Thoracic aorta (tissue), 2 donors: ENCODE measurements at places on chromosomes 7 and 10.

GRCh38 chr7:127758105-127758504 is 106.1 kb downstream of the SND1 start:
- no peak for DNase-seq
- no peaks in the 10 kb centered on the region for H3K36me3 ChIP-seq

DNA sequence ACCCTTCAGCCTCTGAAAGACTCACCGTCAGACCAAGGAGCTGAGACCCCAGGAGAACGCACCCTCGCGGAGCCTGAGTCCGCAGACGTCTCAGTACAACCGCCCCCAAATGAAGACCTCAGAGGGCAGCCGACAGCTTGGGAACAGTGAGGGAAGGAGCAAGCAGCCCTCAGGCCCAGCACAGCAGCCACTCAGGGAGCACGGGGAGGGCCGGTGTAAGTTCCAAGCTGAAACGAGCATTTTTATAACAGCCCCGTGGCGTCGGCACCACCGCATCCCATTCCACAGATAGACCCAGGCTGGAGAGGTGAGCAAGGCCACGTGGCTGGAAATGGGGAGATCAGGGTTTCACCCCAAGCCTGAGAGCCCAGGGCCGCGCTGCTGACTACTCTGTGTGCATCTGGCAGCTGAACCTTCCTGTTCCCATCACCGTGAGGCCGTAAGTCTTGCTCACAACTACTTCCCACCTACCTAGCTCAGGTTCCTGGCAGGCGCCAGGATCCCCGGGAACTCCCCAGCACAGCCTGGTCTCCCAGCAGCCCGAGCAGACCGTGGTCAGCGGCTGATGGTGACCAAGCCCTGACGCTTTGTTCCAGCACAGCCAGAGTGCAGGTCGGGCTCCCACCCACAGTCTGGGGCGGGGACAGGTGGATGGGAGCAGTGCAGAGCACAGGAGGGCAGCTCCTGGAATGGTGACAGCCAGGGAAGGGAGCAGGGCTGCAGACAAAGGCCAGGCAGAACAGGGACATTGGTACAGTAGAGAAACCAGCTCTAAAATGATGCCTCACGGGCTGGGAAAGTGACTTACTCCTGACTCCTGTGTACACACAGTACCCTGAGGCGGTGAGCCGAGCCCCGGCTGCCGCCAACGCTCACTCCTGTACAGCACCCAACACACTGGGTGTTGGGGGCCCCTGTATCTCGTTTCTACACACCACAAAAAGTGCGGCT is 6.1 kb upstream of the NOM1 start:
- no peak overlapping the region for H3K27ac ChIP-seq
- no peaks in the 10 kb centered on the region for H3K36me3 ChIP-seq
- no peak for DNase-seq
- H3K4me1 ChIP-seq = no peaks in the 10 kb centered on the region
- H3K4me3 ChIP-seq = peak overlapping the region; percentile 35

- no peak for DNase-seq
- no peak overlapping the region for H3K4me3 ChIP-seq
- no peak overlapping the region for H3K27ac ChIP-seq
- H3K27me3 ChIP-seq = no peaks in the 10 kb centered on the region
- H3K36me3 ChIP-seq = peaks cover 14% of the 10 kb centered on the region
Measured at GRCh38 chr10:94260455-94260854, 102.3 kb downstream of the NOC3L start.

- no peak overlapping the region for H3K27ac ChIP-seq
- H3K27me3 ChIP-seq = no peaks in the 10 kb centered on the region
- no peak for DNase-seq
- no peak overlapping the region for H3K4me3 ChIP-seq
- no peaks in the 10 kb centered on the region for H3K4me1 ChIP-seq
Measured at GRCh38 chr7:113731571-113731970, 187.2 kb downstream of the PPP1R3A start.

GRCh38 chr7:44081266-44081748 is 1.0 kb downstream of the POLM start:
- H3K27ac ChIP-seq = peak overlapping the region; percentile 97
- H3K4me3 ChIP-seq = peak overlapping the region; percentile 98
- DNase-seq = no peak
- peaks cover 22% of the 10 kb centered on the region for H3K4me1 ChIP-seq

DNA sequence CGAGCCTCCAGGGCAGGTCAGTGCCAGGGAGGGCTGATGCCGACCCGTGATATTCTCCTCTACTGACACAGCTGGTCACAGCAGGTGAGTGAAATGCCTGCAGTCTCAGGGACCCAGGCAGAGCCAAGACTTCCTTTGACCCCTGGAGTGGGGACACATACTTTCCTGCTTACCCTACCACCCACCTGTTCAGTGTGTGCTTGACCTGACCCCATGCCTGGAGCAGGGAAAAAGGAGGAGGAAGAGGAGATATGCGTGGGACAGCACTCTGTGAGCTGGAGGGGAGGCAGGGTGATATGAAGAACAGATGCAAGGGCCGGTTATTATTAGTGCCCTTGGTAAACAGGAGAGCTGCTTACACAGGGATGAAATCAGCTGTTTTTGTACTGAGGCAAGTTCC is 40.8 kb upstream of the WIPF3 start:
- DNase-seq = no peak
- no peak overlapping the region for H3K4me3 ChIP-seq
- no peaks in the 10 kb centered on the region for H3K27me3 ChIP-seq

GRCh38 chr10:31939797-31940708 is 11.4 kb upstream of the ARHGAP12 start:
- H3K36me3 ChIP-seq = no peaks in the 10 kb centered on the region
- no peaks in the 10 kb centered on the region for H3K27me3 ChIP-seq
- no peak overlapping the region for H3K4me3 ChIP-seq
- H3K27ac ChIP-seq = no peak overlapping the region
- DNase-seq = no peak

DNA sequence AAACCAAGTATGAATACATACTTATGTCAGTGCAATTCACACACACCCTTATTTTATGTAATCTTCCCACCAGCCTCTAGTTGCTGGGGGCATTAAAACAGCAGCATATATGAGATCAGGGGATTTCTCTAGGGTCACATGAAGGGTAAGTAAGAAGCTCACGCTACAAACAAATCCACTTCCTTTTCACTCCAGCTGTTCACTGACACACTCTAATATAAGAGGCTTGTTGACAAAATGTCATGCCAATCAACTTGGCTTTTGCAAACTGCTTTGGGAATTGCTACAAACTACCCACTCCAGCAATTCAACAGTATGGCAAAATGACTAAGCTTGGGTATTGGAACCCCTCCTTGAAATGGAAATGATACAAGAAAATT is 10.3 kb downstream of the FAM3C start:
- no peak overlapping the region for H3K4me3 ChIP-seq
- no peaks in the 10 kb centered on the region for H3K36me3 ChIP-seq
- no peaks in the 10 kb centered on the region for H3K27me3 ChIP-seq

- no peaks in the 10 kb centered on the region for H3K4me1 ChIP-seq
- no peak overlapping the region for H3K27ac ChIP-seq
- no peaks in the 10 kb centered on the region for H3K36me3 ChIP-seq
- no peak for DNase-seq
- no peaks in the 10 kb centered on the region for H3K27me3 ChIP-seq
- no peak overlapping the region for H3K4me3 ChIP-seq
Measured at GRCh38 chr7:111498391-111499007, 63.8 kb downstream of the IMMP2L start.

DNA sequence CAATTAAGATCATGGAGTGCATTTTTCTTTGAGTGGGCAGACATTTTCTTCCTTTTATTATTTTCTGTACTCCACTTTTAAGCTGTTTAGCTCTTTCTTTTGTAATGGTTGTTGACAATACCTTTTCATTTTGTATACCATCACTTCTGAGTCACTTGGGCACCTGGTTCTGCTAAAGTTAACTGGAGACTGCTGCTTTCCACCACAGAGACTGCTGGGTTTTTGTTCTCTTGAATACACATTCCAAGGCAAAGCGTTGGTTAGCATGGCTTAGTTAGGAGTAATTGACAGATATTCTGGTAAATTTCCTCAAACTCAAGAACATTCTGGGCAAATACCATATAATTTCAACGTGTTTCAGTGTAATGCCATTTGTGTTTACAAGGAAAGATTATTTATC is 541.9 kb upstream of the CELF2 start:
- no peaks in the 10 kb centered on the region for H3K27me3 ChIP-seq
- H3K4me1 ChIP-seq = peaks cover 4% of the 10 kb centered on the region
- DNase-seq = no peak
- H3K36me3 ChIP-seq = no peaks in the 10 kb centered on the region
- H3K4me3 ChIP-seq = no peak overlapping the region

DNA sequence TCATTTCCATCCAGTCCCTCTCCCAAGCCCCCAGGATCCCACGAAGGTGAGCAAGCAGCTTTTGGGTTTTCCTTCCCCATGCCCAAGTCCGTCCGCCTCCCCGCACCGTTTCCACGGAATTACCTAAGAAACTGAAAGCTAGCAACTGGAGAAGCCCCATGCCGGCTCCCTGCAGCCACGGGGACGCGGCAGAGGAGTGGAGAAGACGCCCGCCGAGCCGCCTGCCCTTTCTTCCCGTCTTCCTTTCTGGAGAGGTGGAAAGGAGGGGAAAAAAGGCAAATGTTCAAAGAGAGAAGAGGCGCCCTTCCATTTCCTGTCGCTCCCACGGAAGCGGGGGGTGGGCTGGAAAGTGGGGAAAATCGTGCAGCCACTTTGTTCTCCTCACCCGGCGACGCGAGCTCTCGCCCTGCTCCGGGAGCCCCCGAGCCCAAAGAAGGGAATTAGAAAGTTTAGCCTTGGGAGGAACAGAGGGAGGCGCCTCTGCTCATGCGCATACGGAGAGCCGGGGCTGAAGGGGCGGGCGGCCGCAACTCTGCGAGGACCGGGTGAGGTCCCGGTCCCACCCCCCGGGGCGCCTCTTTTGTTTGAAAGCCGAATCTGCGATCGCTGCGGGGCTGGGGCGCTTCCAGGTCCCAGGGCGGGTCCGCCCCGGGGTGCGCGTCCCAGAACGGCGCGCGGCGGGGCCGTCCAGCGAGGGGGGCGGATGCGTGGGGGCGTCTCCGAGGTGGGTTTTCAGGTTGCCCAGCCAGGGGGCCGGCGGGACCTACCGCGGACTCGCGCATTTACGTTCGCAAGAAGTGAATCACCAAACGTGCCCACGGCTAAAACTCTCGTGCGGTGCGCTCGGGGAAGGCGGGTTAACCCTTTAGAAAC is at the start of gene LAMB1:
Gene LAMB1 (minus strand): TSS at position 436 of the 873 bp plus-strand sequence. CDS start 276 bp downstream, at position 160.
- DNase-seq = no peak
- H3K4me3 ChIP-seq = peak within 1 kb of the TSS; percentile 90
- H3K27ac ChIP-seq = peak within 1 kb of the TSS; percentile 84
- peaks cover 13% of the 10 kb centered on the region for H3K4me1 ChIP-seq
- H3K27me3 ChIP-seq = no peaks in the 10 kb centered on the region

GRCh38 chr7:74187915-74188675 is 13.9 kb downstream of the EIF4H start:
- no peaks in the 10 kb centered on the region for H3K27me3 ChIP-seq
- peaks cover 37% of the 10 kb centered on the region for H3K4me1 ChIP-seq
- no peak overlapping the region for H3K4me3 ChIP-seq
- no peak for DNase-seq
- H3K36me3 ChIP-seq = peaks cover 48% of the 10 kb centered on the region
- no peak overlapping the region for H3K27ac ChIP-seq

DNA sequence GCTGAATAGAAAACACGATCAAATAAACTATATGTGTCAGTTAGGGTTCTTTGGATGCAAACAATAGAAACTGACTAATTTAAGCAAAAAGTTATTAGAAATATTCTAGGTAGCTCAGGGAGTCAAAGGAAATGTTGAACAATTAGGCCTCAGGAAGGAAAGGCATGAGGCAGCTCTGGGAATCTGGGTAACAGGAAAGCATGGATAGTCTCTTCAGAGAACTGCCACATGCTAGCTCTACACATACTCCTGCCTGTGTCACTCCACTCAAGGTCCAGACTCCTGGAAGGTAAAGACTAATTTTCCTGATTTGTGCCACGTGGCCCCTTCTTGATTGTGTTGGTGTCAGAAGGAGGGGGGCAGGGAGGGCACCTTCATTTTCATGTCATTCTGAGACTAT is 23.8 kb upstream of the PTTG1IP2 start:
- H3K36me3 ChIP-seq = no peaks in the 10 kb centered on the region
- H3K27me3 ChIP-seq = no peaks in the 10 kb centered on the region
- no peak overlapping the region for H3K4me3 ChIP-seq

DNA sequence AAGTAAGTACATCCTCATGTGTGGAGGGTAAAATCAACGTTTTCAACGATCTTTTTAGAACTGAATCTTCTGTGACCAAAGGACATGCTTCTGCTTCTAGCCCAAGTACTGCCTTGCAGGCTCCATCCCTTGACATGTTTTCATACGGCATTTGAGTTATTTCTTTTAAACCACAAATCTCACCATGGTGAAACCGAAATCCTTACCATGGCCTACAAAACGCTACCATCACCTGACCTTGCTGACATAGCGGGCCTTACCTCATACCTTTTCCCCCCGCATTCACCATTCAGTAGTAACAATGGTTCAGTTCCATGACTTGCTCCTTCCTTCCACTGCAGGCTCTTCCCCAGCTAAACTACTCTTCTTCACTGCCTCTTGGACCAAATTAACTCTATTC is 3.5 kb downstream of the RNF216 start:
- H3K27me3 ChIP-seq = no peaks in the 10 kb centered on the region
- no peak overlapping the region for H3K4me3 ChIP-seq
- H3K36me3 ChIP-seq = no peaks in the 10 kb centered on the region
- no peak for DNase-seq

DNA sequence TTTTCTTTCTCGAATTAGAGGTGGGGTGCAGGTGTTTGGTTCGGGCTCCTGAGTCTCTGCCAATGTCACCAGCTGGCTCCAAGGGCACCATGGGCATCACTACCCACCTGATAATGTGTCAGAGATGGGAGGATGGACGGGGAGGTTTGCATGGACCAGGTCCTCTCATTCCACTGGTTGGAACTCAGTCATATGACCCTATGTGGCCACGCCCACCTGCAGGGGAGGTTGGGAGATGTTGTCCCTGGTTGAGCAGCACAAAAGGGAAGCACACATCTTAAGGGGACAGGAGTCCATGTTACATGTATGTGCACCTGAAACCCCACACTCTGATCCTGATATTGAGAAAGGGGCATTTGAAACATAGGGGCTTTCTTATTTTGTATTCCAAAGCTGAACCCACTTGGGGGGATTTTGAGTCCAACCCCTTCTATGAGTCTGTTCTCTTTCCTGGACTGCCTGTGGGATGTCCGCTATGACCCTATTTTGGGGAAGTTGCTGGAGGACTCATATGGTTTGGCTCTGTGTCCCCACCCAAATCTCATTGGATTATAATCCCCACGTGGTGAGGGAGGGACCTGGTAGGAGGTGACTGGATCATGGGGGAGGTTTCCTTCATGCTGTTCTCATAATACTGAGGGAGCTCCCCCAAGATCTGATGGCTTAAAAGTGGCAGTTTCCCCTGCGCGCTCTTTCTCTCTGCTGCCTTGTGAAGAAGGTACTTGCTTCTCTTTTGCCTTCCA is 66.9 kb upstream of the BAIAP2L1 start:
- H3K4me1 ChIP-seq = no peaks in the 10 kb centered on the region
- H3K27ac ChIP-seq = no peak overlapping the region

- H3K27ac ChIP-seq = no peak overlapping the region
- no peaks in the 10 kb centered on the region for H3K27me3 ChIP-seq
- H3K4me1 ChIP-seq = peaks cover 40% of the 10 kb centered on the region
- H3K36me3 ChIP-seq = peaks cover 14% of the 10 kb centered on the region
- no peak overlapping the region for H3K4me3 ChIP-seq
- no peak for DNase-seq
Measured at GRCh38 chr10:31358688-31359330, 39.8 kb downstream of the ZEB1 start.

- DNase-seq = no peak
- H3K27ac ChIP-seq = peak overlapping the region; percentile 93
- no peaks in the 10 kb centered on the region for H3K27me3 ChIP-seq
- H3K4me1 ChIP-seq = peaks cover 5% of the 10 kb centered on the region
Measured at GRCh38 chr10:50993771-50994251, 80.5 kb upstream of the PRKG1 start.
